ENCODE measurements at places on chromosomes 1 and 21.

- peak; percentile 18 for DNase-seq
These were observed 424.5 kb downstream of the NEGR1 start for GRCh38 chr1:71857862-71858261.

GRCh38 chr1:153352523-153352922 is 3.9 kb upstream of the PGLYRP4 start:
- DNase-seq, result peak; percentile 45

GRCh38 chr1:196910215-196910614 is 22.4 kb downstream of the CFHR4 start:
- no peak for DNase-seq

- DNase-seq, result no peak
These were observed 56.9 kb downstream of the PROX1 start for GRCh38 chr1:214044438-214045214.

- DNase-seq, result no peak
These were observed 77.7 kb upstream of the SOX13 start for GRCh38 chr1:203995228-203995627.

- no peak for DNase-seq
These were observed 57.8 kb downstream of the PGBD5 start for GRCh38 chr1:230368363-230368762.

GRCh38 chr1:110254604-110255391 is 44.7 kb downstream of the KCNC4 start:
- no peak for DNase-seq

DNA sequence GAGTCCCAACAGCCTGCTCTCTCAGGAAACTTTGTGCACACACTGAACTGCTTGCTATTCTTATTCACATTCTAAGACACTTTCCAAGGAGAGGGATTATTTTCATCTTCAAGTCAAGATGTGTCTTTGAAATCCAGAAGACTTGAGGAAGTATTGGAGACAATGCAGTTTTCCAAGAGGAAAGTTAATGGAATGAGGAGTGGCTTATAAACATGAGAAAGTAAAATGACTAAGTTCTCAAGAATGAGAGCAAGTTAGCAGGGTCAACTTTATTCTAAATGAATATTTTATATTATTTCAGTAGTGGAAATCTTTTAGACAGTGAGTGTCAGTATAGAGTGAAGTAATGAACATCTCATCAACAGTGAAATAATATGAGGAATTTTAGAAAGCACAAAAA is 1239.3 kb downstream of the MRPL39 start:
- no peak for DNase-seq

DNA sequence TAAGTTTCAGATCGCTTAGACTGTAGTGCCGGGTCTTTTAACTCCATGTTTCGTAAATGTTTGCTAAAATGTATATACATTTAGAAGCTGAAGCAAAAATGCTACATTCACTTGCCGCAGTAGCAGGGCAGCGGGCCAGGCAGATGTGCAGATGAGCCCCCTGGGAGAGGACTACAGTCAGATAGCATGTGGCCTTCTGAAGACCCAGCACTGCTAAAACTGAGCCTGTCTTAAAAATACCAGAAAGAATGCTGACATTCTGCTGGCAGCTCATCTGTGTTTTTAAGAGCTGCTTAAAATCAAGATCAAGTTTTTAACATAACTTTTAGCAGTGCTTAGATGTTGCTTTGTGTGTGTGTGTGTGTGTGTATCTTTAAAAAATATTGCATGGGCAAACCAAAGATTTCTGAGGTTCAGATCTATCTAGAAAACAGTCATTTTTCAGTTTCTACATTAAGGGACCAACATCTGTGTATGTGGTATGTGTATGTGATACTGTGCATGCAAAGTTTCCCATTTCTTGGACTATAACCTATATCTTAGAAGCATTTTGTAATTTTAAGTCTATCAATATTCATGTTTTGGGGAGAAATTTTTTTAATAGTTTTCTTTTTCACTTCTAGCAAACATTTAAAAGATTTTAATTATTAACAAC is 31.7 kb downstream of the CHRM3 start:
- DNase-seq, result no peak

DNA sequence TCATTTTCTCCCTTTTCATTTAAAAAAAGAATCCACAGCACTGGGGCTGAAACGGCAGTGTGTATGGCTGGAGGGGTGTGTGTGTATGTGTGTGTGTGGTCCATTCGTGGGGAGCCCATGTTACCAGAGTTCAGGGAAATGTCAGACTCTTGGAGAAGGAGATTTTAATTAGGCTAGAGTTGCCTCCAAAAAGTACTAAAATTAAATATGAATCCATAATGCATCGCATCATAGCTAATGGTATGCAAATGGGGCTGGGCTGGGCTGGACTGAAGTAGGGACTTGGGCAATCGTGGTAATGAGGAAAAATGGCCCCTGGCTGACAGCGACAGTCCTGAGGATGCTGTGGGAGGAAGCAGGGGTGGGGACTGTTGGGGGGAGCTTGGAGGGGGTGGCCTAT is 24.8 kb downstream of the GRIK3 start:
- no peak for DNase-seq

DNA sequence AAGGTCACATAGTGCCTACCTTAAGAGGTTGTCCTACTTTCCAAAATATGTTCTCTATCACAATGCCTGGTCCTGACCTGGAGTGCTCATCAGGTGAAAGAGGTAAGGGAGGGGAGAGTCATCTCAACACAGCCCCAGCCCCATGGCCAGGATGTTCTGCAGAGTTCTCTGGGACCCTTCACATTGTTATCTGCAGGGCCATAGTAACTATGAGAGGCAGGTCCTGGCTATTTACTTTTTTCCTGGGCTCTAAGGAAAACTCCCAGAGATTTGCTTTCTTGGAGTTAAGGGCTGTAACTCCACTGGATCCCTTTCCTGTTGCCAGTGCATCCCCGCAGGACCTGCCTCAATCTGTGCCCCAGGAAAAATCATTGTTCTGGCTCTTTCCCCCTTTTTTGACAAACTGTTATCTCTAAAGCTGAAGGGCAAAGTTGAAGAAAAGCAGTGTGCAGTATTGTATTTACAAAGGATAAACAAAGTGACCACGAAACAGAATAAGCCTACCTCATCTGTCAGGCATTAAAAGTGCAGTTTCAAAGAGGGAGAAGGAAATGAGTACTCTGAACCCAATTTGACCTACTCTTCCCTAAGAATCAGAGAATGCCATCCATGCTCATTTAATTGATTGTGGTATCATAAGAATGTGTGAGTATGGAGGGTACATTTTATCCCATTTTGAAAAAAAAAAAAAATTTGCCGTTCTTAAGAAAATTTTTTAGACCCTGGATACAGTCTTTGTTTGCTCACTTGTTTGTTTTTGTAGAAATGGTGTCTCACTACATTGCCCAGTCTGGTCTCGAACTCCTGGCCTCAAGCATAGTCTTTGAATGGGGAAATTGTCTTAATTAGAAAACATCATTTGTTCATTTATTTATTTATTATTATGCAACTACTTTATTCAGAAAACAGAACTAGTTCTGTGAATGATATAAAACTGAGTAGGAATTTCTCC is 149.6 kb downstream of the RHOU start:
- DNase-seq, result no peak

DNA sequence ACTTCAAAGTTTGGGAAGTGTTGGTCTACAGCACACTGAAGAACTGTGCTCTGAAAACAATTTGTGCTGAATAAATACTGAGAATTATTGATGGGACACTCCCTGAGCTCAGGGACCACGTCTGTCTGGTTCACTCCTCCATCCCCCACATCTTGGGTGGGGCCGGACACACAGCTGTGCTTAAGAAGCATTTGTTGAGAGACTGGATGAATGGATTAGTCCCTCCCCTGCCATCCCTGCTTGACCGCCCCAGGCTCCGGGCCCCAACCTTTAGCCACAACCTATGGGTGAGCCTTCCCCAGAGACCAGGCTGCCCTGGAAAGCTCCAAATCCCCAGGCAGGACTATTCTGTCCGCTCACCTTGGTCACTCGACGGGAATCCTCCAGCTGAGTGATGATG is 7.5 kb downstream of the TRIM63 start:
- no peak for DNase-seq

- DNase-seq, result no peak
These were observed at the start of gene SYPL2 for GRCh38 chr1:109466452-109467300. Gene SYPL2, plus strand, starts transcription at chr1:109466546. Its CDS starts 298 bp downstream, at chr1:109466844.

DNA sequence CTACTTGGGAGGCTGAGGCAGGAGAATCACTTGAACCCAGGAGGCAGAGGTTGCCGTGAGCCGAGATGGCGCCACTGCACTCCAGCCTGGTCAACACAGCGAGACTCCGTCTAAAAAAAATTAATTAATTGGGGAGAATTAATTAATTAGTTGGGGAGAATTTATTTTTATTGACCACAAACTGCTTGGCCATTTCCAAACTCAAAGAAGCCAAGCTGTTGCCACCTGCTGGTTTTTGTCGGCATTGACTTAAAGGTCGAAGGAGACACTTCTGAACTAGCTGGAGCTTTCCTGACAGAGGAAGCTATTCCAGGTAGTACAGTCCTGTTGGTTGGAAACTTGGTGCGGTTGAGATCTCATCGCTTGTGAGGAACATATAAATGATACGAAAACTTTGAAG is 13.1 kb downstream of the MAP1LC3C start:
- DNase-seq, result no peak

DNA sequence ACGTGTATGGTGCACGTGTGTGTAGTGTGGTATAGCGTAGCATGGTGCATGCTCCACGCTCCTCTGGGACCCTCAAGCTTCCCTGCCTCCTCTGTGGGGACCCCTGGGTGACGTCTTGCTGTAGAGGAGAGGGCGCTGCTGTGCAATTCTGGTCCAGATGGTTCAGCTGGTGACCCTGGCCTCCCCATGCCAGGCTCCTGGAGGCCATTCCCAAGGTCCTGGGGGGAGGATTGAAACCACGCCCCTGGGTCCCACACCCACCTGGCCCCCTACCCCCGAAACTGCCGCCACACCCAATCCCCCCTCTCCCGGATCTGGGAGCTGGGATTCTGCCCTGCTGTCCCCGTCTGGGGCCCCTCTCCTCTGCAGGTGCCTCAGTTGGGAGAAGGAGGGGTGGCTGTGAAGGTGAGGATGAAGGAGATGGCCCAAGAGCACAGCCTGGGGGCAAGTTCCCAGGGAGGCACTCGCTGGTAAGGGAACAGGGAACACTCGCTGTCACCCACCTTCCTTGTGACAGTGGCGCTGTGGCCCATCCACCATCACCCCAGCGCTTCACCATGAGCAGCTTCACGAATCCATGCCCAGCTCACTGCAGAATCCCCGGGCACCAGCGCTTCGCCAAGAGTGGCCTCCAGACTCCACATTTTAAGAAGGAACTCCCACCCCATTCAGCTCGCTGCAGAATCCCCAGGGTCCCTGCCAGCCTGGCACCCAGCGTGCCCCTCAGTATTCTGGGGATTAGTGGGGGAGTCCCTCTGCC is 38.0 kb downstream of the WDR4 start:
- DNase-seq, result no peak

- no peak for DNase-seq
These were observed 175.4 kb downstream of the SEC16B start for GRCh38 chr1:177794376-177794991.

DNA sequence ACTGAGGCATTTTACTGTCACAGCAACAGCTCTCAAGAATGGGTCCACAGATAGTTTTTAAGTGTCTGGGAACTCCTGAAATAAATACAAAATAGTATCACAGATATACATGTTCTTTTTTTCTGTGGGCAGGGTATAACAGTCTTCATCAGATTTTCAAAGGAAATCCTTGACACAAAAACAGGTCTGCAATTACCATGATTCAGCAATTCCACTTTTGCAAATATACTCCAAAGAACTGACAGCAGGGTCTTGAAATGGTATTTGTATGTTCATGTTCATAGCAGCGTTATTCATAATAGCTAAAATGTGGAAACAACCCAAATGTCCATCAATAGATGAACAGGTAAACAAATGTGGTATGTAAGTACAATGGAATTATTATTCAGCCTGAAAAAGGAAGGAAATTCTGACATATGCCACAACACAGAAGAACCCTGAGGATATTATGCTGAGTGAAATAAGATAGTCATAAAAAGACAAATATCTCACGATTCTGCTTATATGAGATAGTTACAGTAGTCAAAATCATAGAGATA is 85.0 kb downstream of the EPS15 start:
- no peak for DNase-seq

- no peak for DNase-seq
These were observed 7.6 kb upstream of the CTTNBP2NL start for GRCh38 chr1:112388436-112388835.

DNA sequence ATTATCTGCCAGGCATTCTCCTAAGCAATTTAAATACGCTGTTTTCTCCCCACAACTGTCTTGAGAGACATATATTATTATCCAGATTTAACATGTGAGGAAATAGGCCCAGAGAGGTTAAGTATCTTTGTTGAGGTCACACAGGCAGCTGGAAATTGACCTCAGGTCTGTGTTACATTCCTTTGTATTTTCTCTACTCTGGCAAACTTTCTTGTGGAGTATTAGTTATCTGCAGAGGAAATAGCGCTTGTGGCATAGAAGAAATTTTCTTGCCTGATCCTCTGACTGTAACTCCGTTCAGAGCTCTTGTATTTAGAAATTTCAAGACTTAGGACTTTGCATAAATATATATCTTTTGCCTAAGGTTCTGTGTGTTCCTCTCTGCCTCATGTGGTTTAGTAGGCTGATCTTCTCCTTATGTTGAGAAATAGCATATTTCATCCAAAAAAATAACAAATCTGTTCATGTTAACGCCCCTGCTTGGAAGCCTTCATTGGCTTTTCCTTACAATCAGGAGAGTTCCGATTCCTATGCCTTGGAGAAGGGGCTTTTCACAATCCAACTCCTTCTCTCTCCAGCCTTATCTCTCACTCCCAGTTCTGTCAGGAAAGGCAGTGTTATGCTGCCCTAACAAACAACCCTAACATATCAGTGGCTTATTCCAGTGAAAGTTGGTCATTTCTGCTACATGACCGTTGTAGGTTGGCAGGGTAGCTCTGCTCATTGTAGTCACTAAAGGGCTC is 2.5 kb upstream of the JUN start:
- DNase-seq, result no peak

- DNase-seq, result no peak
These were observed 312.7 kb upstream of the USP24 start for GRCh38 chr1:55527831-55528230.

- DNase-seq, result no peak
These were observed 178.9 kb downstream of the DHRS3 start for GRCh38 chr1:12439073-12439472.

DNA sequence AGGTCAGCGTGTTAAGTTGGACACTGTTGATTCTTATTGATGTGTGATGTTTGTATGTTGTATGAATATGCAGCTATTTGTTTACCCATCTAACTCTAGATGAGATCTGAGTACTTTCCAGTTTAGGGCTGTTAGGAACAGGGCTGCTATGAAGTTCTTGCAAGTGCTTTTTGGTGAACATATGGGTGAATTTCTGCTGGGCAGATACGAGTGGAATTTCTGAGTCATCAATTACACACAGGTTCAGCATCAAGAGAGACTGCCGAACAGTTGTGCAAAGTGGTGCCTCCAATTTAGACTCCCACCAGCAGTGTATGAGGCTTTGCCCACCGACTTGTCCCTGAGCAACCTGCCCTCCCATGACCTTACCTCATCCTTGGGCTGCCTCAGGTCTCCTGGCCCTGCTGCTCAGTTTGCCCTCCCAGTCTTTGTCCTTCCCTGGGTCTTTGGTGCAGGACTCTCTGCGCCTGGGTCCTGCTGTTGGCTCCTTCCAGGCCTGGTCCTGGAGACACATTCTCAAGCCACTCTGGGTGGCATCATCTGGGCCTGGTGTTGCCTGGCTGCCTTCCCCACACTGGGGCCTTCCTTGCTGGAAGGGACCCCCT is 343.6 kb downstream of the PTPRU start:
- no peak for DNase-seq

All from midbrain (tissue), 1 donor.